ENCODE measurements at places on chromosomes 4 and X.
A peak's percentile ranks its signal among the peaks of the same experiment; 100 is the strongest.

- DNase-seq = no peak
These were observed 66.1 kb downstream of the NHSL2 start for GRCh38 chrX:71976753-71977152.

DNA sequence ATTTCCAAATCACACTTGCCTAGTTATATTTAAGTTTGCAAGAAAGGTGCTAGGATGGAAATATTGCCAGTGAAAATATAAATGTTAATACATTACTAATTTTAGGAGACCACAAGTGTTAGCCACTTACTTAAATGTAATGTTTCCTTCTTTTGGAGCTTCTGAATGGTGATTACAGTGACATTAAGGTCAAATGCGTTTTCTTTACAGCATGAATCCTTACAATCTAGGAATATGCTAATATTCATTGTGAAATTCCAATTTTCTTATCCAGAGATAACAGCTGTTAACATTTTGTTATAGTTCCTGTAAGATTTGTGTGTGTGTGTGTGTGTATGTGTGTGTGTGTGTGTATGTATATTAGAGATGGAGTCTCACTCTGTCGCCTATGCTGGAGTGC is 70.2 kb upstream of the NUDT6 start:
- no peak for DNase-seq

DNA sequence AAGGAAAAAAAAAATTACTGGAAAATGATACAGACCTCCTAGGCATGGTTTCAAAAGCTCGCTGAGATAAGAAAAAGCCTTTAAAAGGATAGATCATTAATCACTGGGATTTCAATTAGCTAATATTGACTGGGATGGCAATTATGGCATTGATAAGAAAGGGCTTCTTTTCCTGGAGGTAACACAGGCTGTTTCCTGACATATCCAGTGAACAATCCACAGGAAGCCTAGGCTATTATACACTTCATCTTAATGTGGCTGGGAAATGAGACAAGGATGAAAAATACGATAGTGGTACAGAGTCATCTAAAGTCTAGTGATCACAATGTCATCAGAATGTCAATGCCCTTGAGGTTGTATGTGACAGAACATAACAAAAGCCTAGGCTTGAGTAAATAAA is 1579.3 kb downstream of the C4orf33 start:
- DNase-seq = no peak

DNA sequence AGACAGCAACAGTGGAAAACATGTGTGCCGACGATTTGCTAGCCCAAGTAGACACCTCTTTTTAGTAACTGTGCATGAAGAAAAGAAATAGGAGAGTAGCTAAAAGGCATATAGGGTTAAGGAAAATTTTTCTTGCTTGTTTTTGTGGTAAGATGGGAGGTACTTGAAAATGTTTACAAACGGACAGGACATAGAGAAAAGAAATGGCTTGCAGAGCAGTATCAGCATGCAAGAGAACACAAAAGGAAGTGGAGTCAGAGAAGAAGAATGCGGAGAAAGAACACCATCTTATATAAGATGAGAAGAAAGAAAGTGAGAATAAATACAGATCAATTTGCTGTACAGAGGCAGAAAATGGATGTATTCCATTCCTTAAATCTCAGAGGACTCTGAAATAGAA is 263.7 kb upstream of the ETNPPL start:
- DNase-seq = no peak

DNA sequence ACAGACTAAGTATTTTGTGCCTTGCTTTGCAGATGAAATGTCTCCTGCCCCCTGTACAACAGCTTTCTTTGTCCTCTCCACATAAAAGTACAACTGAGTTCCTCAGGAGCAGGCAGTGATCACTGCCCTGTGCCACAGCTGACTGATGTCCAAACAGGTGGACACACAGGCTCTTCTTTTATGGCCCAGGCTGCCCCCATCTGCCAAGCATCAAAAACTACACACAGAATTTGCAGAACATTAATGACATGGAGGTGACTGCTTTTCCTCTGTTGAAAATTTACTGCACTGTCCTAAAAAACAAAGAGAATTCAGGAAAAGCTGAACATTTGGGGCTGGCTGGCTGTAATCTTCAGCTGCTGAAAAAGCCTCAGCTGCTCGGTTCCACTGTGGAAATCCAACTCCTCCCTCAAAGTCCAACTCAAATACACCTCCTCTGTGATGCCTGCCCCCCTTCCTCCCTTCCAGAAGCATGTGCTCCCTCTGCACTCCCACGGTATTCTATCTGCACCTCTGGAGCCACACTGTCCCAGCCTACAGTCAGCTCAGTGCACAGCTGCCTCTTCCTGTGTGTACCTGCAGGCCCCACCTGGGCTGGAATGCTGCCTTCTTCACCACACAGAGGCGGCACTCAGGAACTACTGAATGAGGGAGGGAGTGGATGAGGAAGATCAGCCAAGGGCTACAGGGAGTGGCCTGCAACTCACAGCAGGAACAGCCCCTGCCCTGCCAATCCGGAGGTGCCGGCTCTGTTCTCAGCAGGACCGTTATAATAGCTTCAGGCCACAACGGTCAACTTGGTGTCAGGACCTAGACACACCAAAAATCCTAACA is 10.3 kb downstream of the AFAP1 start:
- no peak for DNase-seq

DNA sequence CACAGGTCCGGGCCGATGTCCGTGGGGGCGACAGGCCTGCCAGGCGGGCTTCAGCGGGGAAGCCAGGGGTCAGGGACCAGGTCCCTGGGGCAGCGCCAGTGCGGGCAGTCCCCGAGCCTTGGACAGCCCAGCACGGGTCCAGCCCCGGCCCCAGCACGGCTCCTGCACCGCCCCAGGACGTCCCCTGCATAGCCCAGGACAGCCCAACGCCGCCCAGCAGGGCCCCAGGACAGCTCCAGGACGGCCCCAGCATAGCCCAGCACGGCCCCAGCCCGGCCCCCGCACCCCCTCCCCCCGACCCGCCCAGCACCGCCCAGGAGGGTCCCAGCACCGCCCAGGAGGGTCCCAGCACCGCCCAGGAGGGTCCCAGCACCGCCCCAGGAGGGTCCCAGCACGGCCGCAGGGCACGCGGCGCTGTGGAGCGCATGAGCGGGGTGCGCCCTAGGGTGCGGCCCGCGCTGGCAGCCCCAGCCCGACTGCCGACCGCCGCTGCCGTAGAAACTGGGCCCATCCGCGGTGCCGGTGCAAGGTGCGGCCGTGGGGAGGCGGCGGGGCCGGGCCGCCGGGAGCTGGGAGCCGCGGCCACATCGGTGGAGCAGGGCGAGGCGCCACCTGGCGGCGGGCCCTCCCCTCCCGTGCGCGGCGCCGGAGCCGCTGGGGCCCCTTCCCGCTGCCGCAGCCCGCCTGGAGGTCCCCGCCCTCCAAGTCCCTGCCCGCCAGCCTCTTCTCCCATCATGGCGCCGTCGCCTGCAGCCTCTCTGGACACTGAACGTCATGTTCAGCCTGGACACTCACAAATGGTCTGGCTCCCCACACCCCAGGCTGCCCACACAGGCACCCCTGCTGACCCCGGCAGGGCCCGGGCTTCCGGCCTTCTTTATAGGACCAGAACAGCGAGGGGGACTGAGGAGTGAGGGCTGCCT is 106.8 kb upstream of the NKX1-1 start:
- peak; percentile 29 for DNase-seq

DNA sequence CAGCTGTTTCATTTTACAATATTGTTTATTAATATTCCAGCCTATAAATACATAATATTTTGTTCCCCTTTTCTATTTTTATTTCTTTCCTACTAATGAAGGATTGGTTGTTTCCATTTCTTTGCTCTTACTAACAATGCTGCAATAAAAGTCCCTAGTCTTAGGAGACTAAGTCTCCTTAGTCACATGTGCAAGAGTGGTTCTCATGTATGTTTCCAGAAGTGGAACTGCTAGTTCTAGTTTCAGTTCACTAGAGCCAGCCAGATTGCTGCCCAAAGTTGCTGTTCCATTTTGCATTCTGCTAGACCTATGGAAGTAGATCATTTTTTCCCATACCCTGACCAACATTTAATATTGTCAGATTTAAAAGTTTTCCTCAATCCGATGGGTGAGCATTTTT is 44.3 kb downstream of the CNGA1 start:
- DNase-seq = no peak

- no peak for DNase-seq
These were observed 237.3 kb downstream of the TACR3 start for GRCh38 chr4:103482471-103482870.

DNA sequence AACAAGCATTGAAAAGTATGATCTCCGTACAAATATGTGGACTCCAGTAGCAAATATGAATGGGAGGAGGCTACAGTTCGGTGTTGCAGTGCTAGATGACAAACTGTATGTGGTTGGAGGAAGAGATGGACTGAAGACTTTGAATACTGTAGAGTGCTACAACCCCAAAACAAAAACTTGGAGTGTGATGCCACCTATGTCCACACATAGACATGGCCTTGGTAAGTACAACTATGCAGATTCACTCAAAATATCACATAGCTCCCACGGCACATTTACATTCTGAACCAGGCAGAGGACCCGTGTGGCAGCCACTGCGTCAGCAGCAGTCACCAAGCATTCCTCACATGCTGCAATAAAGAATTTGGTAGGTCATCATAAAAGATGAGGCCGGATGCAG is 41.3 kb downstream of the KLHL5 start:
- no peak for DNase-seq

DNA sequence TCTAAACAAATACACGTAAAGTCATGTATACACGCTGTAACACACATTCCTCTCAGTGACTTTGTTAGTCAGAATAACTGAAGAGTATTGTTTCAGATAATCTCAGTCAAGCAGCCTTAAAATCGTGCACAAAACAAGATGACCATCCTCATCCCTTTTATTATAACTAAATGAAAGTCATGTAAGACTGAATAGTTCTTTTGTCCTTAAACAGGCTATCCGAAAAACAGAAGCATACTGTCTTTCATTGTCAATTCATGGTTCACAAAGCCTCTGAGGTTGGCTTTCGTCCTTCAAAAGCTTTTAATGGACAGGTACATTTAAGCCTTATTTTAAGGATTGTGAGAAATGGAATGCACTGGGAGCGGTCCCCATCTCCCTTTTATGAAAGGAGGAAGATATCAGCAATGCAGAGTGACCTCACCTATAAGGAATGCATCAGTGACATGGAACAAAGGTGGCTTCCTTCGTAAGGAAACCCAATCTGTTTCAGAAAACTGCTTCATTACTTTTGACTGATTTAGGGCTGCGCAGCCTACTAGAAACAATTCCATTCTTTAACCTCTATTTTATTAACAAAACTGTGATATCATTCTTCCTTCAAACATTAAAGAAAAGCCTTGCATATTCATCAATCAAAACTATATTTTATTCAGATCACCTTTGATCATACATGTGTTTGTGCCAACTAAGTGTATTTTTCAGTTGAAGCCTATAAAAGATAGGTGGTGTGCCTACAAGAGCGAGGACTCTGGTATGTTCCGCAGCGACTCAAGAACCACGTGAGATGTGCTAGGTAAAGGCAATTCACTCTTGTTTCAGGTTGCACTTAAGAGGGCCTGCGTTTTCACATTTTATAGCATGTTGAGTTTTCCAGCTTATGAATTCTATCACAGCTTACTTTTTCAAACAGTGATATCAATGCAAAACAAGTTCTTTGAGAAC is 19.2 kb downstream of the SH3RF1 start:
- no peak for DNase-seq

- no peak for DNase-seq
These were observed 32.4 kb upstream of the RBPJ start for GRCh38 chr4:26288355-26288909.

DNA sequence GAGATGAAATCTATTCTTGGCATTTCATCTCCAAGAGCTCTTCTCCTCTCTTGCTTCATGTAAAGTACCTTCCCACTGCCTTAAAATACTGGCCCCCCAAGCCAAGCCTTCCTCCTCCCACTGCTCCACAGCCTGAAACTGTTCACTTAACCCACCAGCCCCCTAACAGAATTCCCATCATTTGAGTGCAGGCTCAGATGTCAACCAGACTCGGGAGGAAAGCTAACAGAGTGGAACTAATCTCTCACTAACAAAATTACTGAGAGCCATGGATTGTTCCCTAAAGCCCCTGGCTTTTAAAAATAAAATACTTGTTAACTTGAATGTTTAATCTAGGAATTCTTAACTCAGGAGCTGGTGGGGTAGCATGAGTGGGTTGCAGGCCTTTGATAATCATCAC is 7.1 kb upstream of the DCUN1D4 start:
- no peak for DNase-seq

DNA sequence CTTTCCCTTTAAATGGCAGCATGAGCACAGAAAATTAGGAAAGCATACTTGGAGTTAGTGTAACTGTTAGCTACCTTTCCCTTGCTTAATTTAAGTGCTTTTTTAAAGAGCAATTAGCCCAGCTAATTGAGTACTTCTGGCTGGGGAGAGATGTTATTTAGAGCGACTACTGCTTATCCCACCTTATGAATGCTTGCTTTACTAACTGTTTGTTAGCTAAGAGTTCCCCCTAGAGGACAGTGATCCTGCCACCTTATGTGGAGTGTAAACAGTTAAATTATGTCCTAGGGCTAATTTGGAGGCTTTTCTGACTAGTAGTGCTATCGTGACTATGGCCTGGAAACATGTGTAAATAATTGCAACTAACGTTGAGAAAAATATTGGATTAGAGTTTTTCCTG is 909.4 kb downstream of the FSTL5 start:
- no peak for DNase-seq
